T-helper 22 cell (primary cell): ENCODE measurements at places on chromosomes 16 and 17.

GRCh38 chr16:14050291-14051027 lies 20.7 kb upstream of the MRTFB start:
- no peak for DNase-seq

DNA sequence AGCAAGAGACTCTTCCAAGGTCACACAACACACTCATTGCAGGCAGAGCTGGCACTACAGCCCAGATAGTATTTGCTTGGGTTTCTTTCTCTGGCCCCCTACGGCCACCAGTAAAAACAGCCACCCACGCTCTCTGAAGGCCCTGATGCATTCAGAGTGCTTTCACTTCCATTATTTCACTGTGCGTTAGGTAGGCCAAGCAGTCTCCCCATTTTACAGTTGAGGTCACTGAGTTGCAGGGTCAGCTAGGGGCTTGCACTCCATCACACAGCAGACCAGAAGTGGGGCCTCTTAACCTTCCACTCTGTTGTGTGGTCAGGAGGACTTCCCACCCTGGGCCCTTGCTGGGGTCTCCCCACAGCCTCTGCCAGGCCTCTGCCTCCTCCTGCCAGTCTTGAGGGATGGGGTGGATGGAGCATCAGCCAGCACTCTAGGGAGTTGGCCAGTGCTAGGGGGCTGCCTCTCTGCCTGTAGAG lies 2.5 kb downstream of the TBX21 start:
- DNase-seq, result no peak

GRCh38 chr17:9080296-9080914 lies 59.1 kb downstream of the NTN1 start:
- DNase-seq, result no peak

DNA sequence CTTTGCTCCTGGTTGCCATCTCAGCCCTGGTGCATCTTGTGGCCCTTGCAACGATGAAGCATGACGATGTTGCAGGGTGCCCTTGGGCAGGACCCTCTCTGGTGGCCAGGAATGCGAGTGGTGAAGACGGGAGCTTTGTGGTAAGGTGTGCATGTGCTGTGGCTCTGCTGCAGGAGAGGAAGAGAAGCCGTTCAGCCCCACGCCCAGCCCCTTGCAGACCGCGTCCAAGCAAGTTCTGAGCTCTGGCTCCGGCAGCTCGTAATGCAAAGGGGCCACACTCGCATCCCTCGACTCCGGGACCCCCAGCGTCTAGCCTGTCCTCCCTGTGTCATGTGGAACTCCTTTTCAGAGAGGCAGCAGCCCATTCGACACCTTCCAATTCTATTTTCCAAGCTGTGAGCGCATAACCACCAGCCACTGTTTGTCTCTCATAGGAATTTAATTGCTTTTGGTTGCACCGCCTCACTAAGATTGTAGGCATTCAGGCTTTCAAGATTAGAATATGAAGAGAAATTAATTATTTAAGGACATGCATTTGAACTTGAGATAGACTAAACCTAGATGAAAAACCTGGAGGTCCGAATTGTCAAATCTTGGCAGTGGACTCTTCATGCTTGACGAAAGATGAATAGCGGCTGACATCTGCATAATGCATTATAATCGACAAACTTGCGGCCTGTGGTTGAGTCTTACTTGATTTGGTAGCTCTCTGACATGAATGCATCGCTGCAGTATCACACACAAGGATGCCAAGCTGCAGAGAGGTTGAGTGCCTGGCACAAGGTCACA lies 21.1 kb upstream of the KCNG4 start:
- DNase-seq, result no peak

- DNase-seq, result no peak
Observed at GRCh38 chr17:44416558-44417289, 27.3 kb upstream of the ITGA2B start.

DNA sequence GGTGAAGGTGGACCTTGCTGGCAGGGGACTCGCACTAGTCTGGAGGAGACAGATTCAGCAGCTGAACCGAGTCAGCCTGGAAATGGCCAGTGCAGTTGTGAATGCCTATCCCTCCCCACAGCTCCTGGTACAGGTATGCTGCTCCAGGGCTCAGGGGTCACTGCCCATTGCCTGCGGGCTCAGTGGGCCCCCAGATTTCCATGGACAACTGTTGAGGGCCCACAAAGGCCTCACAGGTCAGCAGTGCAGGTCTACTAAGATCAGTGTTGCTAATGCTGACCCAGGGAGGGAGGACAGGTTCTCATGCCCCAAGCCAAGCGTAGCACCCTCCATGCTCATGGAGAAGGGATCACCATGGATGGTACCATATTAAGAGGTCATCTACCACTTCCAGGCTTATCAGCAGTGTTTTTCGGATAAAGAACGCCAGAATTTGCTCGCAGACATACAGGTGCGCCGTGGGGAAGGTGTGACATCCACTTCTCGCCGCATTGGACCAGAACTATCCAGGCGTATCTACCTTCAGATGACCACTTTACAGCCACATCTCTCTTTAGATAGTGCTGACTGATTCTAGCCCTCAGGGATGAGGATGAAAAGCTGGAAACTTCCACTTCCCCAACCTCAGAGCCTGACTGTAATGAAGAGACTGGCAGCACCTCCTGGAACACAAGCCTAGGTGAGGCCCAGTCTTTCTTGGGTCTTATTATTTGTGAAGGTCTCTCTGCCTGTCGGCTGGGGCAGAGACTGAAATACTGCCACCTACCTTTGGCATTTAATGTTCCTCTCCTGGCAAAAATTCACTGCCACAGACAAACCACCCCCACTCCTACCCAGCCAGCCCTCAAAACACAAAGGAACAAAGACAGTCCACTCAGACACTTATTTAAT lies 7.6 kb downstream of the EME1 start:
- DNase-seq, result no peak

GRCh38 chr16:85585711-85586110 lies 27.4 kb upstream of the GSE1 start:
- no peak for DNase-seq

- DNase-seq, result no peak
Observed at GRCh38 chr17:72691586-72691985, 400.9 kb downstream of the SLC39A11 start.

GRCh38 chr17:74937064-74938051 lies 1.7 kb downstream of the OTOP3 start:
- DNase-seq, result no peak

GRCh38 chr17:66667090-66667489 lies 167.8 kb upstream of the CACNG5 start:
- DNase-seq, result no peak

DNA sequence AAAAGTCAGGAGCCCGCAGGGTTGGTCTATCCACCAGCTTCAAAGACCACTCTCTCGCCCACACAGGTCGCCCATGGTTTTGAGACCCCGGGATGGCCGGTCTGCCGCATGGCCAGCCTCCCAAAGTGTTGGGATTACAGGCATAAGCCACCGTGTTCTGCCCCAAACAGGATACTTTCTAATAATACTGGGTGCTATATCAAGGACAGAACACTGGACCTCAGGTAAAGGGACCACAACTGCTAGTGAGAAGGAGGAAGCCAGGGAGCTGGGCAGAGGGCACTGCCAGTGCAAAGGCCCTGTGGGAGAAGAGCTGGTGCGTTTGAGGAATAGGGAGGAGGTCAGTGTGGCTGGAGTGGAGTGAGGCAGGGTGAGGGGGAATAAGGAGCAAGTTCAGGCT lies 34.1 kb downstream of the IL21R start:
- DNase-seq, result no peak
